ENCODE measurements at places on chromosomes 13 and 19.

GRCh38 chr19:18058208-18059009 lies 28.3 kb downstream of the IL12RB1 start:
- peak; percentile 91 for DNase-seq

GRCh38 chr13:111622051-111622531 lies 301.6 kb downstream of the TEX29 start:
- no peak for DNase-seq

DNA sequence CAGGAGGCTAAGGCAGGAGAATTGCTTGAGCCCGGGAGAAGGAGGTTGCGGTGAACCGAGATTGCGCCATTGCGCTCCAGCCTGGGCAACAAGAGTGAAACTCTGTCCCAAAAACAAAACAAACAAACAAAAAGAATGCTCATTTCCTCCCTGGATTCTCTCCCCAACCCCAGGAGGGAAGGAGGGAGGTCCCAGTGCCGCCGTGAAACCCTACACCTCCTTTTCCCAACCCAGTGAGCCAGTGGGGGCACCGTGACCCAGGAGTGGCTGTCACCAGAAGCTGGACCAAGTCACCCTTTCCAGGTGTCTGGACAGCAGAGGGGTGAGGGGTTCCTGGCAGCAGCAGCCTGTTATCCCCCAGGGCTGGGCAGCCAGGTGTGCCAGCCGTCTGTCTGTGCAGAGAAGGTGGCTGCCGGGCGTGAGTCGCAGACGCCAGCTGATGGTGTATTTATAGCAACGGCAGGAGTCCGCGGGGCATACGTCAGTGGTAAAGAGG lies 23.5 kb downstream of the NFIC start:
- no peak for DNase-seq

- DNase-seq, result no peak
Measured at GRCh38 chr13:37775871-37776270, 93.7 kb downstream of the TRPC4 start.

DNA sequence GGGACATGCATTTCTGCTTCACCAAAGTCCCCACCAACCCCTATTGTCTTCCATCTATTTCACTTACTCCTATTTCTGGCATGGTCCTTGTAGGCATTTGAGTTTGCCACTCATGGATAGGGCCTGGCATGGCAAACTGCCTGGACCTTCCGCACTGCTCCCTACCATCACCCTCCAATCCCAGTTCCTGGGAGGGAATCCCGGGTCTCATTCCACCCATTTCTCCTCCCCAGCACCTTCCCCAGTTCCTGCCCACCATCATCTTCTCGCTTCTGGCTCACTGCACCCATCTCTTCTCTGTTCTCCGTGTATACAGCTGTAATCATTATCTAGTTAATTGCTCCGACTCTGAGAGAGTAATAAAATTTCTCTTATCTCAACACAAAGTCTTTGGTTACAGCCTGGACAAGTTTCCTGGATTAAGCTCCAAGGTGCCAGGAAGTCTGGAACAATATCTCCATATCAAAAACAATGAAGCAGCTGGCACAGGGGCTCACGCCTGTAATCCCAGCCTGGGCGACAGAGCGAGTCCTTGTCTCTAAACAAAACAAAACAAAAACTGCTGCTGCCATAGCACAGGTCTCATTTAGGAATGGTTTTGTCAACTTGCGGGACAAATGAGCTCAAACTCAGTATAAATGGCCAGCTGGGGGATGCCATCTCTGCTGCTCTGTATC lies 17.0 kb upstream of the COX7A1 start:
- no peak for DNase-seq

GRCh38 chr19:46413262-46414031 lies at the start of gene CCDC8:
Gene CCDC8 (minus strand): TSS chr19:46413564. CDS start chr19:46412810, 754 bp downstream.
- DNase-seq, result no peak

GRCh38 chr13:106129273-106129672 lies 406.2 kb downstream of the EFNB2 start:
- no peak for DNase-seq

- DNase-seq, result no peak
Measured at GRCh38 chr13:71240911-71241310, 626.1 kb downstream of the DACH1 start.

DNA sequence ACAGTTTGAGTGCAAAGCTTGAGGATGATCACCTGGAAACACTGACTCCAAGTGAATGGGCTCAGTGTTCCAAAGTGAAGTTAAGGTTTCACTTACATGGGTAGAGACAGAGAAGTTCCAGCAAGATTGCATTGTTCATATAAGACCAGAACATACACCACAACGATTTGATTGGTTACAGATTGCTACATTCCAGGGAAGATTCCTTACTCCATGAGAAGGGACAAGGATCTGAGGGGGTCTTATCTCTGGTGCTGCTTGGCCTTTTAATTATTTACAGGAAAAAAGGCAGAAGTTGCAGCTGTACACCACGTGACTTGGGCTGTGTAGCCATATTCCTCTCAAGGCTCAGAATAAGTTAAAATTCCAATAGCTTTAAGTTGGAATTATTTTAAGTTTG lies 12.3 kb downstream of the WDFY2 start:
- no peak for DNase-seq

- DNase-seq, result no peak
Measured at GRCh38 chr19:35430409-35431144, 17.5 kb upstream of the FFAR2 start.

GRCh38 chr13:21538280-21538679 lies 65.7 kb downstream of the MICU2 start:
- DNase-seq, result no peak

DNA sequence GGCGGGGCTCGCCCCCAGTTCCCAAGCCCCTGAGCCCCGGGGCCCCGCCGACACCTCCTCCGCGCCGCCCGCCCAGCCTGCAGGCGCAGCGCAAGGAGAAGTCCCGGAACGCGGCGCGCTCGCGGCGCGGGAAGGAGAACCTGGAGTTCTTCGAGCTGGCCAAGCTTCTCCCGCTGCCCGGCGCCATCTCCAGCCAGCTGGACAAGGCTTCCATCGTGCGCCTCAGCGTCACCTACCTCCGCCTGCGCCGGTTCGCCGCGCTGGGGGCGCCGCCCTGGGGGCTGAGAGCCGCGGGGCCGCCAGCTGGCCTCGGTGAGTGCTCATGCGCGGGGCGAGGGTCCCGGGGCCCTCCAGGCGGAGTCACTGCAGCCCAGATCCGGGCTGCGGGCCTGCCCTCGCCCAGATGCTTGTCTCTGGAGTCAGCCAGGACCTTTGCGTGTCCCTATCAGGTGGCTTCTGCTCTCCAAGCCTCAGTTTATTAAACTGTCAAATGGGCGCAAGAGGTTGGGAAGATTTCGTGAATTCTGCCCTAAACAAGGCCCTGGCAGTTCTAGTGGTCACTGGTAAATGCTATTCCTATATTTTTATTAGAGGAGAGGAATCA lies 2.0 kb downstream of the NPAS1 start:
- no peak for DNase-seq

DNA sequence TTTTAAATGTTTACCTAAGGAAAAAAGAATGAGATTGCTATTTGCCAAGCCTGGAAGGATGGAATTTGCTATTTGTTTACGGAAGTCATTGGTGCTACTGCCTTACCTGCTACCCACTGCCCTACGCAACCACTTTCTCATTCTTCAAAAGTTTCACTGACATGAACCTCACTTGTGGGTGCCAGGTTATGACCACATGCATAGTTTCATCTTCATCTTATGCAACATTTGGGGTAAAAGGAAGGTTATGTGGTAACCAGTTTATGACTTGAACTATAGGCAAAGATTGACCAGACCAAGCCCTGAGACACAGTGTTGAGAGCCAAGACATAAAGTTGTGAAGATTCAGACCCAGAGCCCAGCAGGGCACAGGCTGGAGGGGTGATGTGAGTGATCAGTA lies 142.5 kb downstream of the LACC1 start:
- no peak for DNase-seq

- no peak for DNase-seq
Measured at GRCh38 chr19:34274827-34275625, 20.7 kb downstream of the GARRE1 start.

GRCh38 chr19:5085566-5085965 lies 116.7 kb downstream of the KDM4B start:
- no peak for DNase-seq

DNA sequence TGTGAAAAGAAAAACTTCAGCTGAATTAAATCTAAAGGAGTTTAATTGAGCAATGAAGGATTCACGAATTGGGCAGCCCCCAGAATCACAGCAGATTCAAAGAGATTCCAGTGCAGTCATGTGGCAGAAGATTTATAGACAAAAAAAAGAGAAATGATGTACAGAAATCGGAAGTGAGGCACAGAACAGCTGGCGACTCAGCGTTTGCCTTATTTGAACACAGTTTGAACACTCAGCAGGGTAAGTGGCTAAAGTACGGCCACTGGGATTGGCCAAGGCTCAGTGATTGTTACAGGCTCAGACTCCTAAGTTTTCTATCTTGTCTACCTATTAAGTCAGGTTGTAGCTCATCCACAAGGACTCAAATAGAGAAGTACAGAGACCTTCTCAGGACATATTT lies 11.6 kb upstream of the CFAP97D2 start:
- peak; percentile 48 for DNase-seq

GRCh38 chr19:17889609-17890214 lies 18.0 kb downstream of the SLC5A5 start:
- DNase-seq, result peak; percentile 45

DNA sequence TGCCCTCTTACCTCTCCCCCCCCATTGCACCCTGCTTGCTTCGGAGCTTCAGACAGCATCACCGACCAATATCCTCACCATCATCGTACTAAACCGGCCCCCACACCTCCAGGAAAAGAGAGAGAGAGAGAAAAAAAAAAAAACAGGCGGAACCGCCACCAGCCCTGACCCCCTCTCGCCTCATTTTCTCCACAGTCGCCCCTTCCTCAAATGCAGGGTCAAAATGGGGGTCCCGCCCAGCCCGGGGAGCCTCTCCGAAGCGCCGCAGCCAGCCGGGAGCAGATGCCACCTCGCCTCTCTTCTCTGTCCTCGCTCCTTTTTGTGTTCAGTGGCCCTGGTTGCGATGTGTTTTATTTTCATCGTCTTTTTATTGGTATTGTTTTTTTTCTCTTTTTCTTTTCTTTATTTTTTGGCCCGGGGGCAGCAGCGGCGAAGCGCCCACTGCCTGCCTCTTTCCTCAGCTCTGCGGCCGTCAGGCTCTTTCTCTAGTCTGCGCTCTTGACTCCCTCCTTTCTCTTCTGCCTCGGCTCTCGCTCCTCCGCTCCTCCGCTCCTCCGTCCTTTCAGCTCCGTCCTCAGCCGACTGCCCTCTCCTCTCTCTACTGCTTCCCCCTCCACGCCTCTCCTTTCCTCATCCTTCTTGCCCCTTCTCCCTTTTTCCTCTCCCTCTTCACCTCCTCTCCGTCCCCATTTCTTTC lies 41.4 kb downstream of the DEDD2 start:
- DNase-seq, result peak; percentile 44

DNA sequence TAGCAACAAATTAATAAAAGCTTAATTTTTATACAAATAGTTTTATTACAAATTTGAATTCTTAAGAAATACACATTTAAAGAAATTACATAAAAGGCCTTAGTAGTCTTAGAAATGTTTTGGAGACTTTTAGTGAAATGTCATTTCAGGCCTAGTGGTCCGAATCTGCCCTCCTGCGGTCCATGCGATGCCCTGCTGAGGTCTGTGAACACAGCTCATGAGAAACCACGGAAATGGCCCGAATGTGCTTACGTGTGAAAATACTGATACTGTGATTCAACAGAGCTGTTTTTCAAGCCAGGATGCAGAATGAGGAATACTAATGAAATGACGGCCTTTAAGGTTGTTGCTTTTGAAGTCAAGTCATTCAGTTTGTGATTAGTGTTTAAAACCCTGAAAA lies 157.9 kb downstream of the COL4A1 start:
- DNase-seq, result no peak

DNA sequence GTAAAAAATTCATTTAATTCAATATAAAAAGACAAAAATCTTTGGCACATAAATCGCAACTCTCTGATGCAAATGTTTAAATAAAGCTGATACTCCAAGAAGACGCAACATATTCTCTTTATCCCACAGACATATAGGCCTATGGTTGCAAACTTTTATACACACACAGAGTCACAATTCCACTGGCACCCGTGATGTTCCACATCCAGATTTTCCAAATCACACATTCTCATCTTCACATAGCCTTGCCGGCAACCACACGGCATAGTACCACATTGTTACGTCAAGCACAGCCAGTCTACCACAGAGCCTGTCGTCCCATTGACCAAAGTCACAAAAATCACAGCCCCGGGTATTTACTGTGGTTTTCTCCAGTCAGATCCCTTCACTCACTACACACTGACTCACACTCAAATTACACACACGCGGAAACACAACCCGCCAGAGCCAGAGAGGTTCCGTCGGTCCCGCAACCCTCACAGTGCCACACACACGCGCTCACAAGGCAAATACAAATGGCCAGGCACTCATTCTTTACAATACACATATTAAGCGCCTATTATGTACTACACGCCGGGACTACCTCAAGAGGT lies 546 bp upstream of the ZNF546 start:
- DNase-seq, result peak; percentile 70

- DNase-seq, result no peak
Measured at GRCh38 chr13:41117869-41118268, 14.7 kb downstream of the KBTBD6 start.

GRCh38 chr13:102548811-102549210 lies 48.0 kb upstream of the TPP2 start:
- DNase-seq, result no peak

DNA sequence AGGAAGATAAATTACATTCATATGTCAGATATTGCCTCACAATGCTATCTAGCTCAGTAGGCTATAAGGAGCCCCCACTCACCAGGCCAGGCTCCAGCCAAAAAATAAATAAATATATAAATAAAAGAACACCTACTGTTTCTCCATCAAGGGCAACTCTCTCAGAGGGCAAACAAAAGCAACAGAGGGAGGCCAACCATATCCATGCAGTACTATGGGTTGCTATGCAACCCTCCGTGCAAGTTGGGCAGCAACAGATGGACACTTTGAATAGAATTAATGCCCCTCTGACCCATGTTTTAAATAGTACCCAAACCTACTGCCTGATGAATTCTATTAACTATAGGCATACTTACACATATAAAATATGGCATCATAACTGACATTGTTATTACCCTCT lies 279.8 kb upstream of the EDNRB start:
- DNase-seq, result no peak

GRCh38 chr13:99385940-99386339 lies 78.7 kb upstream of the GPR183 start:
- no peak for DNase-seq

GRCh38 chr19:12884202-12884601 lies 2.8 kb downstream of the KLF1 start:
- DNase-seq, result no peak

DNA sequence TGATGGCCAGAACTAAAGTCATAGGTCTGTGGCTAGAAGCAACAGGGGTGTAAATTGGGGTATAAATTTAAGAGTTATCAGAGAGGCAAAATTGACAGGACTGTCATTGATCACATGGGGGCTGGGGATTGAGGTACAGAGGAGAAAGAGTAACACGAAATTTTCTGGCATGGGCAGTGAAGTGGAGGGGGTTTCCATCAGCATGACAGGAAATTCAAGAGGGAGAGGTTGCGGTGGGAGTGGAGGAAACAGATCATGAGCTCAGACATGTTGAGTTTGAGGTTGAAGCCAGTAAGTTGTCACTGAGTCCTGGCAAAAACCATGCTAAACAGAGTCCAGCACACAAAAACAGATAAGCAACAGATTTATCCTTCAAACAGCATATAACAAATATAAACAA lies 192.1 kb upstream of the TSC22D1 start:
- peak; percentile 69 for DNase-seq

- no peak for DNase-seq
Measured at GRCh38 chr19:3667766-3668165, 32.5 kb downstream of the PIP5K1C start.

- no peak for DNase-seq
Measured at GRCh38 chr13:92407858-92408257, 818.7 kb upstream of the GPC6 start.
